ENCODE measurements at places on chromosomes 12 and 14.

DNA sequence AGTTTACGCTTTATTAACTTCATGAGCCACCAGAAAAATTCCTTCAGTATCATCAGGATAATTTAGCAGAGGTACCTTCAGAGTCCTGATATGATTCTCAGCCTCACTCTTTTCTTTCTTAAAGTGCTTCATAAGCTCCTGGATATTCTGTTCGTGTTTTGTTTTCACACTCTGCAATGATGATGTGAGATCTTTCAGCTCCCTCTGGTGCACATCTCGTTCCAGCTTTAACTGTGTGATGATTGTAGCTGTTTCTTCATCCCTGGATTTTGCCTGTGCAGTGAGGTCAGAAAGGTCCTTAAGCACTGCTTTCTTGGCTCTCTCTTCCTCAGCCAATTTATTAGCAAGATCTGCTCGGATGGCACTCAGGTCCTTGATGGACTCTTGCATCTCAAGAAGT lies 156.7 kb downstream of the CEP128 start:
- DNase-seq, result peak; percentile 46

GRCh38 chr14:80636071-80636470 lies 305.5 kb downstream of the CEP128 start:
- no peak for DNase-seq

- DNase-seq, result no peak
Observed at GRCh38 chr12:608413-608812, 54.8 kb downstream of the NINJ2 start.

- DNase-seq, result no peak
Observed at GRCh38 chr14:55897031-55897430, 221.2 kb upstream of the PELI2 start.

GRCh38 chr12:49843876-49844437 lies 1.1 kb upstream of the BCDIN3D start:
- DNase-seq, result no peak

DNA sequence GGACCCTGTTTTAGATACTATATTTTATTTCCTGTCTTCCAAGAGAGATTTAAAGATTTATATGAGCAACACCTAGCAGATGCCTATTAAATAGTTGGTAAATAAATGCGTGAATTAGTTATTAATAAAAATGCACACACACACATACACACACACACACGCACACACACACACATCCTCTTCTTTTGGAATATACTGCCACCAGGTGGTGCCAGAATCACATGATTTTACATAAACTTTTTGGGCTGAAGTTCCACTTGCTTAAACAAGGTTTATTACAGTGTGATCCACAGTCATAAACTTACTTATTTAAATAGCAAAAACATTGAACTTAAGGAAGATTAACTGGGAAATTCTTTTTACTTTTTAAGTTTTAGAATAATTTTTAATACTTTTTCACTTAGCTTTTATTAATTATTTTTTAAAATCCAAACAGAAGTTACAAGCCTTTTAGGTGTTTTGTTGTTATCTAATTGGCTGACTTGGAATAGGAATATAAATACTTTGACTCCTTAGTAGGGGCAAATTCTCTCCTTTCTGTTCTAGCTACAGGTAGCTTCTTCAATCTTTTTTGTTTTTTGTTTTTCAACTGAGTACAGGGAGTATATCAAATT lies 17.5 kb downstream of the RAD51B start:
- peak; percentile 79 for DNase-seq

DNA sequence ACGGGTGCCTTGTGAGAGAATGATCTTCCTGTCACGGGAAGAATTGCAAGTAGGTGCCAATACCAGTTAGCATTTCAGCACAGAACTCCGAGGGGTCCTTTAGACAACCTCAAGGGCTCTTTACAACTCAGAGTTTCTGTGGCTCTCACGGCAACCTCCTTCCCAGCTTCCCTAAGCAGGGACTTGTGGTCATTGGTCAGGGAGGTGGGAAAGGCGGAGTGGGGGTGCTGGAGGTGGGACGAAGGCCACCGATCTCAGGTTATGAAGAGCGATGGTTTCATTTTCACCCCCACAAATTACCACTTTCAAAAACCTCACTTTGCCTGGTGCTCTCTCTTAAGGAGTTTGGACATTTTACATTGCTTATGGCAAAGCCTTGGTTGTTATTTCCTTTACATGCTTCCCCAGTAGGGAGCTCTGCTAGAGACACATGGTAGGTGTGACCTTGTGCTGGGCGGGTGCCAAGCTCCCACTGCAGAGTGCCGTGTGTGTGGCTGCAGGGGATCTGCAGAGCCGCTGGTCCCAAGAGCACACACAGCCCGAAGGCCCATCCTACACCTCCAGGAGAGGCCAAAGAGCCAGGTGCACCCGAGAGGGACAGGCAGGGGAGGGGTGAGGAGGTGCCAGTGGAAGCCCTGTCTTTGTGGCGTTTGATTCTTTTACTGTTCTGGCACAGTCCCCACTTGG lies 21.4 kb downstream of the BCL2L14 start:
- peak; percentile 9 for DNase-seq

DNA sequence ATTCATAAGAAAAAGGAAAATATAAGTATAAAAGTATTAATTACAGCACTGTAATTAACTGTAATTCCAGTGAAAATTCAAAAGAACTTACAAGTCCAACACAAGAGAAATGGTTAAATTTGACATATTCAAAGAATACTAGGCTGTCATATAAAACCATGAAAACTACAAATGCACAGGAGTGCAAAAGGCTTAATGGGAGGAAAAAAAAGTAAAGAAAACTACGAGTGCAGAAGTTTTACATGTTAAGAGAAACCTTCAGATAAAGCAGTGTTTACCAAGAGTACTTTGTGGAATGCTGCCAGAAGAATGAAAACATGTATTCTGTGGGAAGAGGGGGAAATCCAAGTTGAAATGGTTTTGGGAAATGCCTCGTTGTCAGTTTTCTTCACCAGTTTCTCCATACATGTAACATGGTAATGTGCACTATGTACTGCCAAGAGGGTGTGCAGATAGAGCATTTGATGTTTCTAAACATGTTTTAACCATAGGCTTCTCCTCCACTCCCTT lies 9.1 kb downstream of the HEATR5A start:
- DNase-seq, result peak; percentile 15

DNA sequence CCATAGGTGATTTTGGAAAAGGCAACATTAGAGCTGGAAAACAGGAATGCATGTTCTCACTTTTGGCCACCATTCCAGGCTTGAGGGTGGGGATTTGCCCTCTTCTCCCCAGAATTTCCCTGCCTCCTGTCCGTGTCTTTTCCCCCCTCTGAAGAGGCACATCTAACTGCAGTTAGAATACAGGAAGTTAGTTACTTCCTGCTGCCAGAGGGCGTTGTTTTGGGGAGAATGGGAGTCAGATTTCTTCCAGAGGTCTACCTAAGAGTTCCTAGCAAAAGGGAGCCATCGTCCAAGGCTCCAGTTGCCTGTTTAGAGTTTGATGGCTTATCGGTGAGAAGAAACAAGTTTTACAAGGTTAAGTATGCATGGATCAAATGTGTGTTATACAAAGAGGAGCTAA lies 112.8 kb upstream of the IGF1 start:
- DNase-seq, result no peak

GRCh38 chr14:81363746-81364378 lies 36.3 kb downstream of the STON2 start:
- peak; percentile 36 for DNase-seq

DNA sequence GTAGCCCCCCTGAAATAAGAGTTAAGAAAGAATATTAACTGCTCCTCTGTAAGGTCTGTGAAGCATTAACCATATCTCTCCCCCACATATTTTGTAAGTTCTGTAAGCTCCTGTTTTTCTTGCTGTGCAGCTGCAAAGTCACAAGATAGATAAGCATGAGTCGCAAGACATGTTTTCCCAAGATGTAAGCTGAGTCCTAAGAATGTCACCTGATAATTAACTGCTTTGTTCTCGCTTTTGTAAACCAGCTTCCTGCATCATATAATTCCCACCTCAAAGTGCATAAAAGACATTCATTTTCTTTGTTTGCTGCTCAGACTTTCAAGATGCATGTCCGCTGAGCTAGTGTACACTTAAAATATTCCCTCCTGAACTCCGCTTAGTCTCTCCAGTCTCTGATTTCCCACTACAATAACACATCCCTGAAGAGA lies 27.0 kb upstream of the PHC1 start:
- no peak for DNase-seq

GRCh38 chr14:51139121-51139681 lies 44.3 kb upstream of the TRIM9 start:
- DNase-seq, result no peak

DNA sequence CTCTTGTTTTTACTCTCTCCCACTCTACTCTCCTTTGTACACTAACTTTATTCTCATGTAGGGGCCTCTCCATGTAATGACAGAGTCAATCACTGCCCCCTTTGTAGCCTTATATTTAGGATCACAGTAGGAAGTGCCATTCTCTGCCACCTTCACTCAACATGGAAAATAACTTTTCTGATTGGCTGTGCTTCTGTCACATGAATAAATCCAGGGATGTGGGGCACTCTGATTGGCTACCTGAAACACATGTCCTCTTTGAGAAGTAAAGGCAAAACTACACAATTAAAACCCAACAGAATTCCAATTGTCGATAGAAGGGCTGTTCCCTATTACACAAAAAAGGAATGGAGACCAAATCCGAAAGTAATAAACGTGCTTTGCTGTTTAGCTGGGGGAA lies at the start of gene RNASE9:
RNASE9 (minus strand) TSS at position 87 of the 400 bp plus-strand sequence.
- no peak for DNase-seq

- DNase-seq, result no peak
Observed at GRCh38 chr14:85479306-85479705, 50.6 kb upstream of the FLRT2 start.

GRCh38 chr14:102424520-102424919 lies 61.8 kb downstream of the TECPR2 start:
- DNase-seq, result no peak

- DNase-seq, result no peak
Observed at GRCh38 chr14:54629183-54629582, 62.3 kb downstream of the SAMD4A start.

- no peak for DNase-seq
Observed at GRCh38 chr12:1885599-1886245, 32.7 kb downstream of the CACNA2D4 start.

GRCh38 chr12:21656905-21657325 lies 727 bp downstream of the LDHB start:
- peak; percentile 45 for DNase-seq

DNA sequence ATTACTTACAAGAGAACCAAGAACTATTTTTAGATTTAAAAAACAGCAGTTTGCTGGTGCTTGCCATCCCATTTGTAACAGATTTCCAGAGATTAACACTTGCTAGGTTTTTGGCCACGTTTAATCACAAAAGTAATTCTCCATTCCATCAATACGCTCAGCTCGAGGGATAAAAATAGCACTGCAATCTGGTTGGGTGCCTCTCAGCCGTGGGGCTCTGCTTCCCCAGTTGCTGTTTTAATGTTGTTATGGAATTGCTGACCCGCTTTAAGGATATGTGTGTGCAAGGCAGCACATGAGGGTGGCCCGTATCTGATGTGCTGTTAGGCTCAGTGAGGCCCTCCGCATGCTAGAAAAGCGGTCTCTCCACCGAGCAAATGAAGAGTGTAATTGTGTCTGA lies 222.2 kb upstream of the TMEM260 start:
- no peak for DNase-seq

DNA sequence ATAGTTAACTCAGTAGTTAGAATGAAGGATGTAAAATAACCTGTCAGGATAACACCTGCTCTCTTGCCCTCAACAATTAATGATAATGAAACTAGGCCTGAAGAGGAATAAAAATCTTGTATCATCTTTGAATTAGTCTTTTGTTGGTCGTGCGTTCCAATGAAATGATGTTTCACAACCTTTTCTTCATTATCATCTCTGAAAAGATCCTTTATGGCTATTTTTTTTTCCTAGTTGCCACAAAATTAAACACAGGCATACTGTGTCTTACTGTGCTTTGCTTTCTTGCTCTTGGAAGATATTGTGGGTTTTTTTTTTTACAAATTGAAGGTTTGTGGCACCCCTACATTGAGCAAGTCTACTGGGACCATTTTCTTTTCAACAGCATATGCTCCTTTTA lies 128.6 kb downstream of the BICD1 start:
- DNase-seq, result no peak

- DNase-seq, result peak; percentile 44
Observed at GRCh38 chr14:83172363-83172762, 1638.7 kb upstream of the SEL1L start.

DNA sequence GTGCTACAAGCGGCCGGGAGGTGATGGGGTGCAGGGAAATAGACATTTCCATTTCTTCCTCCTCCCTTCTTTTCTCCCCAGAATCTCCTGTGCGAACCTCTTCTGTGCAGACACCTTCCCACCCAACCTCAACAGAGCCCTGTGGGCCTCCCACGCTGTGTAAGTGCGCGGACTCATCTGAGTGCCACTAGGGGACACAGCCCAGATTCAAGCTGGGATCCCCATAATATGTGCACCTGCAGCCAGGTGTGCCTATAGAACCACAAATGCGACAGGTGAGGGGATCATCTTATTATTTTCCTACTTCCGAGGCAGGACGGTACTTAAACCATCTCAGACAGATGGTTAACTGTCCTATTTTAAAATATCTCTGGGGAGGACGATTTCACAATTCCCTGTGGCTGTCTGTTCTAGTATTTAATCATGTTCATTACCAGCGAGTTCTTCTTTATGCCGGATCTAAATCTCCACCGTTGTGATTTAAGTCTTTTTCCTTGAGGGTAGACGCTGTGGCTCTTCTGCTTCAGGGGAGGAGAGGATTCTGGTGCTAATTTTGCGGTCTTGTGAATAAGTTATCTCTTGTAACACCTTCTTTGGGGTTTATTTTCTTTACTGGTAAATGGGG lies 17.2 kb upstream of the CACNA1C start:
- DNase-seq, result no peak

- peak; percentile 71 for DNase-seq
Observed at GRCh38 chr12:93884794-93885460, 207.8 kb downstream of the CRADD start.

DNA sequence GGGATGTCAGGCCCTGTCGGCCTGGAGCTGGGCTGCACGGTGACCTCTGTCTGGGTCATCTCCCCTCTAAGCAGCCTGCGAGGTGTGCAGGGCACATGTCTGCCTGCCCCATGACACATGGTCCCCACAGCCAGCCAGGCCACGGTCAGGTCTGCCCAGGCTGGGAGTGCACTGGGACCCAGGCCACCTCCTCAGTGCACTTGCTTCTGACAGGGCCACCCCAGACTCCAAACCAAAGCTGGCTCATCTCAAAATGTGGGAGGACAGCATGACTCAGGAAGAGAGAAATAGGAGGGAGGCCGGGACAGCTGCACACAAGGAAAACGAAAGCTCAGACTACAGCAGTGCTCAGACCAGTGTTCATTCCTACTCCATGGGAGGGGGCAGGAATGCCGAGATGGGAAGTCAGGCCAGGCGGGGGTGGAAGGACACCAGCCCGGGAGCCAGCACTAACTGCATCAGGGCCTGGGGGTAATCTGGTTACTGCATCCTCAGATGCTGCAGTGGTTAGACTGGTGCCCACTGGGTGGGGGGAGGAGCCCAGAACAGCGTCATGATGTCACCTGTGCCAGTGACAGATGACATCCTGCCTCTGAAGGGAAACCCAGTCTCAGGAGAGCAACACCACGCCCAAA lies 4.0 kb downstream of the P2RX2 start:
- DNase-seq, result peak; percentile 72

- no peak for DNase-seq
Observed at GRCh38 chr12:128977441-128977840, 124.2 kb downstream of the GLT1D1 start.

- no peak for DNase-seq
Observed at GRCh38 chr12:110371408-110372055, 32.0 kb downstream of the ANAPC7 start.

- DNase-seq, result peak; percentile 52
Observed at GRCh38 chr12:110176745-110177144, 52.6 kb downstream of the IFT81 start.

- DNase-seq, result no peak
Observed at GRCh38 chr12:8699714-8700113, 1.9 kb downstream of the RIMKLB start.

- DNase-seq, result no peak
Observed at GRCh38 chr12:1574865-1575259, 19.5 kb downstream of the FBXL14 start.
